ENCODE measurements at places on chromosomes 12 and 14.

GRCh38 chr12:108257004-108257403 lies 82.1 kb downstream of the CMKLR1 start:
- no peak for DNase-seq

GRCh38 chr12:67651132-67651695 lies 2.7 kb downstream of the DYRK2 start:
- DNase-seq = no peak

DNA sequence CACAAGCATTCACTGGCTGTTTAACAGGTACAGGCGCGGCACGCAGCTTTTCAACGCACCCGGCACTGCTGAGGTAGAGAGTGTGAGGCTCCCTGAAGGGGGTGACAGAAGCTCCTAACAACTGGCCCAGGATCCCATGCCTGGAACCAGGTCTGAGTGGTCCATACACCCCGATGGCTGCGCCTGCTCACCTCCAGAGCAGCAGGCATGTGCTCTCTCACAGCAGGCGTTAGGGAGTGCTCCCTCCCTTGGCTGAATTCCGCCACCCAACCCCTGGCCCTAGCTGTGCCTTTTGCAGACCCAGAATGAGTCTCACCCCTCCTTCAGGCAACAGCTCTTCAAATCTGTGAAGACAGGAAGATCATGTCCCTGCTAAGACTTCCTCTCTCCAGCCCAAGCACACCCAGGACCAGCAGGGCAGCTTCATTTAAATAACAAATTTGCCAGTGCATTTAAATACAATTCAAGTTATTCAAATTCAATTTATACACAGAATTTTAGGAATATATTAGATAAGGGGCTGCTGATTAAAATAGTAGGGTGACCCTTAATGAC lies 86.0 kb downstream of the SETD3 start:
- no peak for DNase-seq

- DNase-seq = no peak
Observed at GRCh38 chr12:89392391-89392790, 40.1 kb upstream of the DUSP6 start.

DNA sequence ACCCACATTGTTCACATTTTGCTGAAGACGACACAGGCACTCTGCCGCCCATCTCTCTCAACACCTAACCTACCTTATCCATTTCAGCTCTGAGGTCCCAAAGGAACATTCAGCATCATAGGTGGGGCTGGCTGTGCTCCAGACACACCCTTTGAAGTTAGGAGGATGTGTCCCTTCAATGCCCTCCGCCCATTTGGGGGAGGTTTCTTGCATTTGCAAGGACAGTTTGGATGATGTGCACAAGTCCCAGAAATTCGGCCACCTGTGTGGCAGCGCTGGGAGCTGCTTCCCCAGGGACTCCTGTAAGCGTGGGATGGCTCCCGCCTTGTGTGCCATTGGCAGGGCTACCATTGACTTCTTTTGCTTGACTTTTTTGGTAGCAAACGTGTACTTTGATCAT lies 113.8 kb downstream of the RIMBP2 start:
- no peak for DNase-seq

DNA sequence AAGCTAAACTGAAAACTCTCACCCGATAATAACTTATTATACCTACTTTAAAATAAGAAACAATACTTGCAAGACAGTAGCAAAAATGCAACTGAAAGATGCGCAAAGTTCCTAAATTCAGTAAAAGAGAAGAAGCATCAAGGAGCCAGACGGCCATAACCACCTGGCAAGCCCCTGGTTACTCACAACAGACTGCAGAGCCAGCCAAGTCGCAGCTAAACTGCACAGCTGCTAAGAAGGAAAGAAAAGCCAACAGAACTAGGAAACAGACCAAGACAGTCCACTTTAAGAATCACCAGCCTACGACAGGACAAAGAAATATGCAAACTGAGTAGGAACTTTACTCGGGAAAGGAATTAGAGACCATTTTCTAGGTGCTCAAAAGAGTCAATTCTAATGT lies 127.9 kb downstream of the TMTC1 start:
- DNase-seq = no peak

- DNase-seq = no peak
Observed at GRCh38 chr14:36716614-36717184, 55.0 kb downstream of the PAX9 start.

DNA sequence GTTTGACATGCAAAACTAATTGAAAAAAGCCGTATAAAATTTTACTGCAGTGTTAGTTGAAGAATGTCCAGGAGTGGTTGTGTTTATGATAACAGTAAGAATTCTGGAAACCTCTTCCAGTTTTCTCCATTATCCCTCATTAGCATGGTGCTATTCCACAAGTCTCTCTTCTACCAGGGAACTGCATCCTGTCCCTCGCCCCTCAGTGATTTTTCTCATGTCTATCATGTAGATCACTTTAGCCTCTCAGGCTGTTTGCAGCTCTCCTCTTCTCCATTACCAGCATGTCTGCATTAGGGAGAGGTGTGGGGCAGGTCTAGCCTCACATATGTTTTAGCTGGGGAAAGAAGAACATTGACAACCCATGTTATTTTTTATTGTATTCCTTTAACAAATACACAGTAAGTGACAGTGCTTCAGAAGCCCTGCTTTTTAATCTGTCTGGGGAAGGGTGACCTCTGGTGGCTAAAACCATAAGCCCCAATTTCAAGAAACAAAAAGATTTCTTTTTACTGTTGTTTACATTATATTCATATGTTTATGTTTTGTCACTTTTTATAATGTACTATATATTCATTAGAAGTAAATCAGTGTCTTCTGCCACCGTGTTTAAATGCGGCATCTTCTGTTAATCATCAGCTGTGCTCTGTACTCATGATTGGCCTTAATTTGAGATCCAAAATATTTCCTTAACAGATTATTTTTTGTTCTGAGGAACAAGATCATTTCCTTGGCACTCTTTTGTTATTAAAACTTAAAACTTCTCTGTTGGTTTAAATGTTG lies 70.7 kb downstream of the RASSF8 start:
- peak; percentile 42 for DNase-seq

DNA sequence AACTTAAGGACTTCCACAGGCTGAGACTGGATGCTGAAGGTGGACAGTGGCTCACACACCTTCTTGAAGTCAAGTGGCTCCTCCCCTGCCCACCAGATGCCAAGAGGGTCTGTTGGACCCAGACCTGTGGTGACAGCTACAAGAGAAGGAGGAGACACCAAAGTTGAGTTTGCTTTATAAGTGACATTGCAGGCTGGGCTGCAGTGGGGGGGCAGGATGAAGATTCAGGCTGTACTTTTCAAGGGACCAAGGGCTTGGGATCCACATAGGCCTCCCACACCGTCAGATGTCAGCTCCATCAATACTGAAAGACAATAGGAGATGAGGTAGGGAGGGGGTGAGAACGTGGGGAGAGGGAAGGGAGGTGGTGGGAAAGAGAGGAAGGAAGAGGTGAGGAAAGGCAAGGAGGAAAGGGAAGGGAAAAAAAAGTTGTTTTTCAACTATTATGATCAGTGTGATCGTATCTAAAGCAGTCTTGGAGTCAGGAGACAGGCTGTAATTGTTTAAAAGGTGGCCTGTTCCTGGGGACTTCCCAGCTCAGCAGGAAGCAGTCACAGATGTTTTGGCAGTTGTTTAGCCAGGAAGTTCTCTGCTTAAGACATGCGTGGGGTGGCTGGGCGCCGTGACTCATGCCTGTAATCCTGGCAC lies 84.1 kb upstream of the RESF1 start:
- DNase-seq = no peak

DNA sequence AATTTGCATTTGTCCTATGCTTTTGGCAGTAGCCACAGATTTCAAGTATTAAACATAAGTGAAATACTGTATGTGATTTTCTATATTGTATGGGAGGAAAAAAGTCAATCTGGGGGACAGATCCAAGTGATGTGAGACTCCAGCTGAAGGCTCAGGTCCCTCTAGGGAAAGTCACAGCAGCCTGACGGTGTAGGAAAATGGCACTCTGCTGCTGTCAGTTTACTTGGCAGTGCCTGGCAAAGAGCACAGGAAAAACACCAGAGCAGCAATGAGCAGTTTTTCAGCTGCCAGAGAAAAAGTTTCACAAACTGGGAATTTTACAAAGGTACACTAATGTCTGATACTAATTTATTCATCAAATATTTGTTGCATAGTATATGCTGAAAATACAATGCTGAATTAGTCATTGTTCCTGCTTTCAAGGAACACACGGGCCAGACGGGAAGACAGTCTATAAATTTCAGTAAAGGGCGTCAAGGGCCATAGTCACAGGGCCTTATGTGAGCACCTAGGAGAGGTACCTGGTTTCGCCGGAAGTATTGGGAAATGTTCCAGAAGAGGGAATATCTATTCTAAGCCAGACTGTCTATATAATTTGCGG lies 66.2 kb upstream of the SLC38A2 start:
- no peak for DNase-seq

- no peak for DNase-seq
Observed at GRCh38 chr14:85533023-85533860, 3.3 kb downstream of the FLRT2 start.

GRCh38 chr12:8554451-8555195 lies 13.9 kb upstream of the CLEC4E start:
- no peak for DNase-seq

- DNase-seq = no peak
Observed at GRCh38 chr12:47789141-47789540, 16.1 kb downstream of the SLC48A1 start.

GRCh38 chr12:48197549-48197970 lies 5.5 kb downstream of the OR10AD1 start:
- DNase-seq = no peak

GRCh38 chr12:47828976-47829482 lies 9.3 kb upstream of the HDAC7 start:
- no peak for DNase-seq

DNA sequence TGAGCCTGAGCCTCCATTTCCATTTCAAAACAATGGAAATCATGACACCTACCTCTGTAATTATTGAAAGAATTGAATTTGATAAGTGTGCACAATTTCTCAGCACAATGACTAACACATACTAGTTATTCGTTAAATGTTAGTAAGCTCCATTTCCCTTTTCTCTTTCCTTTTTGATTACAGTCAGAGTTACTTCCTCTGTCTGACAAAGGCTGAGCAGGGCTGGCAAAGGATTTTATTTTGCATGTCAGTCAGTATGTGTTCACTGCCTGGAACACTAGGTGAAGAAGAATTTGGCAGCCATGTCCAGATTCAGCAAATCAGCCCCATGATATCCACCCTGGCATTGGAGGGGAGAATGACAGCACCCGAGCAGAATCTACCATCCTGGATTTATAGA lies 12.2 kb upstream of the RHOJ start:
- DNase-seq = no peak

DNA sequence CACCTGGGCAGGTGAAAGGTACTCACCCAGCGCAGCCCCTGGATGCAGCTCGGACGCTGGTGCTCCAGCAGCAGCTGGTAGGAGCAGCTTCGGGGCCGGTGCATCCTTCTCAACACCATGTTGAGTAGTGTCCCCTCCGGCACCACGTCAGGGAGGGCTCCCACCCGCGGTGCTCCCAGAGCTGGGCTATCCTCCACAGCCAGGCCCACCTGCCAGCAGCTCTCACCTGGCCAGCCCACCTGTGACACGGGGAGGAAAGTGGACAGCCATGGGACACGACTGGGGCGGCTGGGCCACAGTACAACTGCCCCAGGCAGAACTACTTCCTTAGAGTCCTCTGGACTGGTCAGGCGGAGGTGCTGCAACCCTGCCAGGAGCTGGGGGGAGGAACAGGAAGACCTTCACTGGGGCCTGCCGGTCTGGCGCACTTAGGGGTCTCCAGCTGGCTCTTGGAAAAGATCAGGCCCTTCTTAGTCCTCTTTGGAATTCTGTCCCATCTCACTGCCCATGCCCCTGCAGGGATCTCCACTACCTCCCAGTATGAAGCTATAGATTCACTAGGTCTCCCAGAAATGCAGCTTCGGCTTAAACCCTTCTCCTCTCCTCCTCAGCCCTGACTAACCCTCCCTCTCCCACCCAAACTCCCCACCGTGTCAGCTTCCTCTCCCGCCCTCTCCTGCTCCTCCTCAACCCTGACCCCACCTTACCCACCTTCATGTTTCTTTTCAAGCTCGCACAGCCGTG lies 668 bp downstream of the RAPGEF3 start:
- no peak for DNase-seq

GRCh38 chr12:94812345-94812744 lies 162.0 kb upstream of the TMCC3 start:
- no peak for DNase-seq

DNA sequence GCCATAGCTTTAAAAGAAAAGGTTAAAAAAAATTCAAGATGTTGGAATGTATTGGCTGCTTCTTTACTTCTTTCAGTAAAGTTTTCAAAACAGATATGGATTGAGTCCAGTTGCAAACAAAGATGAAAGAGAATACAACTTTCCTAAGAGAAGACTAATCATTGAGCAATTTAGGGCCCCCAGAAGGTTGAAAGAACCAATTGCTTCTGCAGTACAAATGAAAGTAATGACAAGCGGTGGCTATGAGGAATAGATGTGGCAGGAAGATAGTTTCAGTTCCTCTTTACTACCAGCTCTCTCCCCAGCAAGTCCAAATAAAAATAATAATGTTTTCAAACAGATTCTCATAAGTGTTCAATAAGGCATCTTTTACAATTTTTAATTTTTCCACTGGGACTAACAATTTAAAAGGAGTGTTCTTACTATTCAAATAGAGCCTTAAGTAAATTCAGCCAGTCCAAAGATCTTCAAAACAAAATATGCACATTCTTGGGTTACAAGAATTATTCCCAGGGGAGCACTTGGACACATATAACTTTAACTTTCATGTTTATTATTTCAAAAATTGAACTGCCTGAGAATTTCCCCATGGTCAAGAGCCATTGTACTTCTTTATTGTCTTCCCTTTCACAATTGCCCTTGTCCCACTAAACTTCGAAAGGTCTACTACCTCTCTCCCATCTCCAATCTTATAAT lies 62.3 kb upstream of the PPP1R12A start:
- no peak for DNase-seq

- no peak for DNase-seq
Observed at GRCh38 chr14:68135566-68135965, 316.0 kb downstream of the RAD51B start.

Data from SK-N-MC (cell line).